ENCODE measurements at places on chromosomes 16 and 17. TPM values are rescaled to one million over a fixed set of nuclear protein-coding genes. Genes with fewer than 3 reads are reported as not detected.

Gene NAGPA
- polyA plus RNA-seq, result 7.6 TPM

Gene CD300LB
- not detected for polyA plus RNA-seq

Gene PLSCR3
- 79.0 TPM for polyA plus RNA-seq

Gene TAC4
- not detected for polyA plus RNA-seq

Gene TEX19
- polyA plus RNA-seq, result not detected

Gene TMEM98
- 91.0 TPM for polyA plus RNA-seq

Gene TBC1D3I
- polyA plus RNA-seq, result 0.73 TPM

Gene GLP2R
- not detected for polyA plus RNA-seq

Gene MARF1
- 7.6 TPM for polyA plus RNA-seq

Gene MNT
- polyA plus RNA-seq, result 4.1 TPM

Gene NOG
- 3.6 TPM for polyA plus RNA-seq
